Vagina (tissue), 2 donors: ENCODE measurements at places on chromosomes 4 and X.

DNA sequence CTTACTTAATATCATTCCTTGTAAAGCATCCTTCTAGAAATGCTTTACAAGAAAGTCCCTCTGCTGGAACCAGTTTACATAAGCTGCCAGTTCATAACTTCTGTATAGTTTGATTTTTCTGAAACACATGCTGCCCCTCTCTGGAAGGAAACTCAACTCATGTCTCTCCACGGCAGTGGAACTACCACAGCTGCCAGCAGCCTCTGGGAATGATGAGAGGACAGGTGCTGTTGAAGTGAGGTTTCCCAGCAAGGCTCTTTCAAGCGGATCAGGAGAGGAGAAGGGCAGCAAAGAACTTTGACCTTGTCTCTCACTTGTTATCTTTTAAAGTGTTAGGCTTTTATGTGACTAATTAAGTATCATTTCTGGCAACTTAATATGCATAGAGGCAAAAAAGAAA is 7.3 kb downstream of the GRPR start:
- DNase-seq, result no peak

DNA sequence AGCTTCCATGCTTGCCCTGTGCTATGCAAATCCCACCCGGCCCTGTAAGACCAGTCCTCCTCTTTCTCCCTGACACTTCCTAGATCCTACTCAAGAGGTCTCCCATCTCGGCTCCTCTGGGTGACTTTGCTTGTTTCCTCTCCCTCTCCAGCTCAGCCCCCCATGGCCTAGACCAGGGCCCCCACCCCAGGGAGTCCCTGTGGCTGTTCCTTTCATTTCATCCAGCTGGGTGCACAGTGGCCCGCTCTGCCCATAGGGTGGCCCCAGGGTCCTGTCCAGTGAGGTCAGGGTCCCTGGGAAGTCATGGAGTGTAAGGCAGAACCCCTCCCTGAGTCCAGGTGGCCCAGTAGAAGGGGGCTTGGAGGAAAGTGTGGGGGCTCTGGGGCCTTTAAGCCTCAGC is 52.3 kb upstream of the NKX1-1 start:
- no peak for DNase-seq

DNA sequence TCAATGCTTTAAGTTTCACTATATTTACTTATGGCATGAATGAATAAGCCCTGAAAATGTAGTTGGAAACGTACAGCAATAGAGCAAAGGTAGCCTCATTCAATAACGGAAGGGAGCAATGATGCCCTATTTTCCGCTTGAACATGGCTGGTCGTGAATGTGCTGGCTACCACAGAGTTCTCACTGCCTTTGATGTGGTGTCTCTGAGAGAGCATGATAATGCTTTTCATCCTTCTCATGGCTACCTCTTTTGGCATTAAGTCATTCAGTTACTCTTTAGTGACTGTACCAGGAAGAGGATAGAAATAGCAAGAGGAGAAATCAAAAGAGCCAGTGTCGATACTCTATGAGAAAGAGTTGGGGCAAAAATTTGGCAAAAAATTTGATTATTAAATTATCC is 308.0 kb downstream of the PPP3CA start:
- DNase-seq, result no peak

- no peak for DNase-seq
Measured at GRCh38 chr4:168880072-168880675, 129.9 kb downstream of the CBR4 start.

DNA sequence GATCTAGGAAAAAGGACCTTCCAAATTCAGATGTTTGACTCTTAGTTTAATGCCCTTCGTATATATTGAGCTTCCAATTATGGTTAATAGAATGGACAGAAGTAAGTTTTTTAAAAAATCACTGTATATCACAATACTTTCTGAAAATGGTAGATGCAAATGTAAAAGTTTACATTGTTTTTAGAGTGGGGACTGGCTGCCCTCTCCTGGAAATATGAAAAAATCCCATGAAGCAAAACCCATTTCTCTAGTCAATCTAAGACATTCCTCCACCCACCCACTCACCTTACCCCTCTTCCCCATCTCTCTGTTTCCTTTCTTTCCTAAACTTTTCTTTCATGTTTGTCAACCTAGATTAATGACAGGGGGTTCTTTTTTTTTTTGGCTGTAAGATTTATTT is 134.5 kb downstream of the ARHGAP6 start:
- DNase-seq, result no peak

GRCh38 chrX:81586096-81586495 is 384.2 kb downstream of the SH3BGRL start:
- no peak for DNase-seq

DNA sequence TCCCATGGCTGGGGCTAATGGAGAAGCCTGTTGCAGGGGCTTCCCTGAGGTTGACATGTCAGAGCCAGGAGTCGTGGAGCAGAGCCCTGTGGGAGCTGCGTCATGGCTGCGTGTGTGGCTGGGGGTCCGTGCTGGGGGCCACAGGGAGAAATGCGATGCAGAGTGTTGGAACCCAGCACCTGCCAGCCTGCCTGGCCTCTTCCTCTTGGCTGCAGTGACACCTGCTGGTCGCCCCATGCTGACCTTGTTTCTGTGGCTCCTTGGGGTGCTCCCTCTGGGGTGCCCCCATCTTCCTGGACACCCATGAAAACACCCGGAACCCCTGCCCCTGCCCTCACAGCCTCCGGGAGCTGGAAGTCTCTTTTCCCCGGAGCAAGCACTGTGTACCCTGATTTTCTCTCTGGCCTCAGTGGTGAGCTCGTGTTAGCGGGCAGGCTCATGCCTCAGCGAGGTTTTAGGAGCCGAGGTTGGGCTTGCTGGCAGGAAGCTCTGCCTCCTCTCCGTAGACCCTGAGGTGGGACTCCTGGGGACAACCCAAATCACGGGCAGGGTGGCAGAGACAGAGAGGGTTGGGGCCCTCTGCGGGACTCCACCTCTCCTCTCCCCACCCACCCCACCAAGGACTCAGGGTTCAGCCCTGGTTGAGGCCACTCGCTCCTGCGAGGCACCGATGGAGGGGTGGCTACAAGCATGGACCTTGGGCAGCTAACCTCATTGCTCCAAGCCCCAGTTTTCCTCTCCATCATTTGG is 103.7 kb downstream of the SORCS2 start:
- DNase-seq, result no peak

DNA sequence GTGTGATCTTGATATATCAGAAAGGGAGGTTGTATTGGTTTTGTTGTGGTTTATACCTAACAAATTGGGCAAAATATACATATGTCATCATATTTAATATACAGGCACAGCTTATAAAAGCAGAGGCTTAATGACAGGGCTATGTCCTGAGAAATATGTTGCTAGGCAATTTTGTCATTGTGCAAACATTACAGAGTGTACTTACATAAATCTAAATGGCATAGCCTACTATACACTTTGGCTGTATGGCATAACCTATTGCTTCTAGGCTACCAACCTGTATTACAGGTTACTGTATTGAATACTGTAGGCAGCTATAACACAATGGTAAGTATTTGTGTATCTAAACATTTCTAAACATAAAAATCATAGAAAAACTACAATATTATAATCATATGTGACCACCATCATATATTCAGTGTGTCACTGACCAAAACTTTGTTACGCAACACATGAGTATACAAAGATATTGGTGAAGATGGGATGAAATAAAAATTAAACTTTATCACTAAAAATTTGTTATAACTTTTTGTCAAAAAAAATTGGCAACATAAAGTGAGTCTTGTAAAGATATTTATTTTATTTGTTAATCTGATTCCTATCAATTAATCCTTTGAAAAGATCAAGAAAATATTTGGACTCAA is 414.0 kb upstream of the HS3ST1 start:
- no peak for DNase-seq
